ENCODE measurements at places on chromosomes 5 and 9. TPM values are rescaled to one million over a fixed set of nuclear protein-coding genes. Genes with fewer than 3 reads are reported as not detected.

GRCh38 chr9:78009186-78009585 is 22.4 kb downstream of the GNAQ start:
- H3K4me3 ChIP-seq: no peak overlapping the region
- H3K4me1 ChIP-seq: peaks cover 48% of the 10 kb centered on the region
- no peaks in the 10 kb centered on the region for H3K36me3 ChIP-seq
- DNase-seq: no peak
- H3K27me3 ChIP-seq: no peaks in the 10 kb centered on the region

The DTWD2 gene
- 1.7 TPM for polyA plus RNA-seq

The OGN gene
- 3.5 TPM for polyA plus RNA-seq

The NDUFS6 gene
- 187 TPM for polyA plus RNA-seq

The RAB3C gene
- polyA plus RNA-seq: 1.4 TPM

The DMAC1 gene
- 32.8 TPM for polyA plus RNA-seq

The GARNL3 gene
- 17.7 TPM for polyA plus RNA-seq

GRCh38 chr9:137040568-137040967 is 5.4 kb downstream of the NPDC1 start:
- H3K4me1 ChIP-seq: peaks cover 27% of the 10 kb centered on the region
- no peak overlapping the region for H3K27ac ChIP-seq
- DNase-seq: no peak
- no peaks in the 10 kb centered on the region for H3K27me3 ChIP-seq
- no peak overlapping the region for H3K4me3 ChIP-seq
- peaks cover 36% of the 10 kb centered on the region for H3K36me3 ChIP-seq

GRCh38 chr9:3385871-3386270 is 139.9 kb downstream of the RFX3 start:
- no peak for DNase-seq
- H3K4me3 ChIP-seq: no peak overlapping the region
- H3K36me3 ChIP-seq: no peaks in the 10 kb centered on the region

GRCh38 chr5:74186356-74187315 is 453.9 kb downstream of the ENC1 start:
- peaks cover 19% of the 10 kb centered on the region for H3K4me1 ChIP-seq
- H3K4me3 ChIP-seq: no peak overlapping the region
- H3K27me3 ChIP-seq: no peaks in the 10 kb centered on the region
- H3K27ac ChIP-seq: no peak overlapping the region

DNA sequence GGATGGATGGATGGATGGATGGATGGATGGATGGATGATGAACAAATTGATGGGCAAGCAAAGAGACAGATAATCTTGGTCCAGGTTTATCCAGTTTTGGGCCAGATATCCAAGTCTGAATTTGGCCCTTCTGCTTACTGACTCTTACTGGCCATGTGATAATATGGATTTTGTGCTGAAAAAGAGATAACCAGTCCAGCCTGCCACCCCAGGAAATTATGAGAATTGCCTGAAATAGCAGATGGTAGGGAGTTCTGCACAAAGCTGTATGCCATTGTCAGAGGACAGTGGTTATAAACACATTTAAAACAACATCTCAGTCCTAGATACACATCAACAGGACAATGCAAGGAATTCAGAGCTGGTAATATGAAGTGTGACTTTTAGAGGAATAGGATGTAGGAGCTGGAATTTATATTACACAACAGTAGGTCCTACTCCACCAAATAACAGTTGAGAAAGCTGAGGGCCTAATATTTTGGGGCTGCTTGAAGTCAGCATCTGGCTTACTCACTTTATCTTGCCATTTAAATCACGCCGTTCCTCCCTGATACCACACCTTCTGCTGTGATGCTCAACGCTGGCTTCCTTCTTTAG is 9.0 kb upstream of the FAT2 start:
- H3K4me3 ChIP-seq: no peak overlapping the region
- DNase-seq: no peak
- H3K27ac ChIP-seq: no peak overlapping the region
- peaks cover 16% of the 10 kb centered on the region for H3K27me3 ChIP-seq

DNA sequence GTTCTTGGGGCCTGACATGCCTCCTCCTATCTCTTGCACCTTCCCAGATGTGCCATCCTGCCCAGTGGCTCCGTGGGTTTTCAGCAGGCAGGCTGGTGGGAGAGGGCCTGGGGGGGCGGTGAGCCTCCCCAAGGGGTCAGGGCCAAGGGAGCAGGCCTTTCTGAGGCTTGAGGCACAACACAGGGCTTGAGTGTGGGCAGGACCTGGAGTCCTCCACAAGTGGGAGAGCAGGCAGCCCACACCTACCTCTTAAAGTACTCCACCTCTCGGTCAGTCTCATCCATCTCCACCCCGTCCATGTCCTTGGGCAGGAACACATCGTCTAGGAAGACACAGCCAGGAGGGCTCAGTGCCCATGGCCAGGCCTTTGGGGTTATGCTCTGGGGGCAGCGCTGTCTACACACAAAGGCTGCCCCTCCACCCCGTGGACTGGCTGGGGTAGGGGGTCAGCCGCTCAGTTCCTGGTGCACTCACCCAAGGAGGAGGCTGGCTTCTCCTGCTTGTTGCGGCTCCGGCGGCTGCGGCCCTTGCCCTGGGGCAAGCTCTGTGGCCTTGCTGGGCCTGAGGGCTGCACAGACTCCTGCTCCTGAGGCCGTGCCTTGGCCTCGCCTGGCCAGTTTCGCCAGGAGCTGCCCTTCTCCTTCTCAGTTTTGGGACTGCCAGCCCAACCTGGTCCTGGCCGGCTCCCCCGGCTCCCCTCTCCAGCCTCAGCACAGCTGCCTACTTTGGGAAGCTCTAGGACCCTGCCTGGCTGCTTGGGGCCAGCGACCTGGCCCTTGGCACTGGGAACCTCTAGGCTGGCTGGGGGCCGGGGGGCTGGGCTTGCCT is 7.2 kb upstream of the DDX41 start:
- peaks cover 16% of the 10 kb centered on the region for H3K36me3 ChIP-seq
- no peak overlapping the region for H3K27ac ChIP-seq
- no peak overlapping the region for H3K4me3 ChIP-seq
- peaks cover 9% of the 10 kb centered on the region for H3K4me1 ChIP-seq
- H3K27me3 ChIP-seq: no peaks in the 10 kb centered on the region

DNA sequence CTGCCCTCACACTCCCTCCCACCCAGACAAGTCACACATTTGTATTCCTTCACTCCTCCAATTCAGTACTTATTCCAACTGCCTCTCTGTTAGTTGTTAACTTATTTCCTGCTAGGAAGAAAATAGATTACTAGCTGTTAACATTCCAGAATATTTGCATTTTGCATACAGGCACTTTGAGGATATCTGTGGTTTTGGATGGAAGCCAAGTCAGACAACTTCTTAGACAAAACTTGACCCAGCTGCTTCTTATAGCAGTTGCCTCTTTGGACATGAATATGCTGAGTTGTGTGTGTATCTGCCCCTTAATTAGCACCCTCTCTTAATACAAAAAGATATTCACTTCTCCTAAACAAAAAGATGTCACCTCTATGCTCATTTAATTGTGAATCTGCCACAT is 1280.6 kb upstream of the ACO1 start:
- no peak for DNase-seq
- no peak overlapping the region for H3K4me3 ChIP-seq
- H3K4me1 ChIP-seq: no peaks in the 10 kb centered on the region
- no peaks in the 10 kb centered on the region for H3K36me3 ChIP-seq
- H3K27me3 ChIP-seq: no peaks in the 10 kb centered on the region

DNA sequence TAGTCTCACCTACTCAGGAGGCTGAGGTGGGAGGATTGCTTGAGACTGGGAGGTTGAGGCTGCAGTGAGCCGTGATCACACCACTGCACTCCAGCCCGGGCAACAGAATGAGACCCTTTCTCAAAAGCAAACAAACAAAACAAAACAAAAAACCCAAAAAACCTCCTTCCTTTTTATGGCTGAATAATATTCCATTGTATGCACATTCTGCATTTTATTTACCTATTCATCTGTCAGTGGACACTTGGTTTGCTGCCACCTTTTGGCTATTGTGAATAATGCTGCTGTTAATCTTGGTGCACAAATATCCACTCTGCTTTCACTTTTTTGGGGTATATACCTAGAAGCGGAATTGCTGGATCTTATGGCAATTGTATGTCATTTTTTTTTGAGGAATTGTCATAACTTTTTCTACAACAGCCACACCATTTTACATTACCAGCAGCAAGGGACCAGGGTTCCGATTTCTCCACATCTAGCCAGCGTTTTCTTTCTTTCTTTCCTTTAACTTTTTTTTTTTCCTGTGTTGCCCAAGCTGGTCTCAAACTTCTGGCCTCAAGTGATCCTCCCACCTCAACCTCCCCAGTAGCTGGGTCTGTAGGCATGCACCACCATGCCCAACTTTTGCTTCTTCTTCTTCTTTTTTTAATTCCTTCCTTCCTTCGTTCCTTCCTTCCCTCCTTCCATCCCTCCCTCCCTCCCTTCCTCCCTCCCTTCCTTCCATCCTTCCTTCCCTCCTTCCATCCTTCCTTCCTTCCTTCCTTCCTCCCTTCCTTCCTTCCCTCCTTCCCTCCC is 30.6 kb downstream of the NKX2-5 start:
- no peak for DNase-seq
- H3K27me3 ChIP-seq: peaks cover 26% of the 10 kb centered on the region
- no peak overlapping the region for H3K4me3 ChIP-seq
- no peaks in the 10 kb centered on the region for H3K36me3 ChIP-seq
- no peaks in the 10 kb centered on the region for H3K4me1 ChIP-seq

The SOX30 gene
- polyA plus RNA-seq: not detected

GRCh38 chr5:161660806-161661205 is 24.7 kb upstream of the GABRA6 start:
- no peaks in the 10 kb centered on the region for H3K4me1 ChIP-seq
- H3K27me3 ChIP-seq: no peaks in the 10 kb centered on the region
- DNase-seq: no peak
- H3K36me3 ChIP-seq: no peaks in the 10 kb centered on the region
- H3K27ac ChIP-seq: no peak overlapping the region
- no peak overlapping the region for H3K4me3 ChIP-seq

- no peak for DNase-seq
- H3K4me1 ChIP-seq: no peaks in the 10 kb centered on the region
- H3K27ac ChIP-seq: no peak overlapping the region
- H3K4me3 ChIP-seq: no peak overlapping the region
- H3K36me3 ChIP-seq: no peaks in the 10 kb centered on the region
Measured at GRCh38 chr9:125431741-125432271, 170.2 kb downstream of the GAPVD1 start.

GRCh38 chr5:124195411-124195810 is 551.0 kb downstream of the ZNF608 start:
- H3K27me3 ChIP-seq: no peaks in the 10 kb centered on the region
- no peak overlapping the region for H3K27ac ChIP-seq
- no peak overlapping the region for H3K4me3 ChIP-seq
- DNase-seq: no peak
- H3K4me1 ChIP-seq: peaks cover 13% of the 10 kb centered on the region

The SLC45A2 gene
- polyA plus RNA-seq: not detected

DNA sequence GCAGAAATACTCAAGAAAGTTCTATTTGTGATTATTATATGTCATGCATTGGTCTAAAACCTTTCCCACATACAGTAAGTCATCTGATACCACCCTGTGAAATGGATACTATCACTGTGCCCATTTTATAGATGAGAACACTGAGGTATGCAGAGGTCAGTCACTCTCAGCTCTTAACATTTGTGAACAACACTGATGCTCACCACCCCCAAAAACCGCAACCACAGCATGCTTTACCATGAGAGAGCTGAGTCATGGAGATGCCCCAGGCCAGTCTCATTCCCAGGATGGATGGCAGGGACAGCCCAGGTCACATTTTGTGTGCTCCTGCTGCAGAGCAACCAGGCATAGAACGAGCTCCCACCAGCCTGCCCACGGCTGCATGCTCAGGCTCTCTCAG is 53.5 kb upstream of the IRX1 start:
- H3K27ac ChIP-seq: no peak overlapping the region
- H3K4me3 ChIP-seq: no peak overlapping the region
- no peak for DNase-seq
- no peaks in the 10 kb centered on the region for H3K36me3 ChIP-seq
- no peaks in the 10 kb centered on the region for H3K27me3 ChIP-seq

The IFNK gene
- polyA plus RNA-seq: not detected

The TMED7 gene
- polyA plus RNA-seq: 41.7 TPM

- no peaks in the 10 kb centered on the region for H3K27me3 ChIP-seq
- H3K36me3 ChIP-seq: no peaks in the 10 kb centered on the region
- no peak for DNase-seq
- peaks cover 79% of the 10 kb centered on the region for H3K4me1 ChIP-seq
- no peak overlapping the region for H3K4me3 ChIP-seq
Measured at GRCh38 chr5:175685701-175686350, 28.0 kb downstream of the HRH2 start.

The ADRA1B gene
- 0.44 TPM for polyA plus RNA-seq

The HTR4 gene
- not detected for polyA plus RNA-seq

- no peak for DNase-seq
- no peak overlapping the region for H3K4me3 ChIP-seq
- no peaks in the 10 kb centered on the region for H3K27me3 ChIP-seq
- no peak overlapping the region for H3K27ac ChIP-seq
Measured at GRCh38 chr5:15885156-15885555, 294.4 kb downstream of the MARCHF11 start.

GRCh38 chr9:133839822-133840329 is 101.7 kb upstream of the SARDH start:
- peak overlapping the region; percentile 70 for H3K27ac ChIP-seq
- H3K27me3 ChIP-seq: no peaks in the 10 kb centered on the region
- DNase-seq: peak; percentile 38
- H3K4me1 ChIP-seq: peaks cover 37% of the 10 kb centered on the region

DNA sequence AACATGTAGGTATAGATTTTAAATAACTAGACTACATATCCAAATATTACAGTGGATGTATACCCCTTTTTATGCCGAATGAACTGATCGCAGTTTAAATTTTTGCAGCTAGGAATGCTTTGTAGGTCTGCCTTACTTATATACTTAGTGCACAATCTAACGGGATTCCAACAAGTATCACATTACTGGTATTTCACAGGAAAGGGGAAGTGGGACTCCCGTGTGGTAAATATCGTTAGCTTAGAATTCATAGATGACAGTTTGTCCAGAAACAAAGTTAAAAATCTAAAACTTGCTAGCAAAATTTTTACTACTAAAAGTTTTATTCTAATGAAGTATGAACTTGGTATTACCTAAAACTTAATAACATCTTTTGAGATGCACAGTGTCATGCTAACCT is 193.5 kb upstream of the TLX3 start:
- no peaks in the 10 kb centered on the region for H3K27me3 ChIP-seq
- no peak overlapping the region for H3K4me3 ChIP-seq
- H3K4me1 ChIP-seq: no peaks in the 10 kb centered on the region
- H3K36me3 ChIP-seq: no peaks in the 10 kb centered on the region

DNA sequence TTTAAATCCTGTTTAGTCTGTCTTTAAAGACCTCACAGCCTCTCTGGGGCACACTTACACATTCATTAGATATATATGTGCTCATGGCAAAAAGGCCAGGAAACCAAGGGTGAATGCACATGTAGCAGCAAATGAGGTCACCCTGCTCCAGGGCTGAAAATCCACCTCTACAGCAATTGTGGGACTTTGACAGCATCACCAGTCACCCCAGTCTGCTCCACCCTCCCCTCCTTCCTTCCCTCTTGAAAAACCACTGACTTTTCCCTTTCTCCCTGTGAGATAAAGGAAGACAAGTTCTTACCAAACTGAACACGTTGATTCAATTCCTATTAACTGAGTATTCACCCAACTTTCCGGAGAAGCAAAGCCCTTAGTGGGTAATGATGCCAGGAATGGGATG is 15.2 kb upstream of the SH3RF2 start:
- H3K4me3 ChIP-seq: no peak overlapping the region
- H3K36me3 ChIP-seq: no peaks in the 10 kb centered on the region
- H3K4me1 ChIP-seq: peaks cover 8% of the 10 kb centered on the region
- no peaks in the 10 kb centered on the region for H3K27me3 ChIP-seq
